Activated CD4-positive, alpha-beta memory T cell treated with anti-CD3 and anti-CD28 coated beads, Interleukin-2, amount 10 ng/mL, durations not matched to agents 7 days and 5 days (primary cell): ENCODE measurements at places on chromosomes 1 and 21.

DNA sequence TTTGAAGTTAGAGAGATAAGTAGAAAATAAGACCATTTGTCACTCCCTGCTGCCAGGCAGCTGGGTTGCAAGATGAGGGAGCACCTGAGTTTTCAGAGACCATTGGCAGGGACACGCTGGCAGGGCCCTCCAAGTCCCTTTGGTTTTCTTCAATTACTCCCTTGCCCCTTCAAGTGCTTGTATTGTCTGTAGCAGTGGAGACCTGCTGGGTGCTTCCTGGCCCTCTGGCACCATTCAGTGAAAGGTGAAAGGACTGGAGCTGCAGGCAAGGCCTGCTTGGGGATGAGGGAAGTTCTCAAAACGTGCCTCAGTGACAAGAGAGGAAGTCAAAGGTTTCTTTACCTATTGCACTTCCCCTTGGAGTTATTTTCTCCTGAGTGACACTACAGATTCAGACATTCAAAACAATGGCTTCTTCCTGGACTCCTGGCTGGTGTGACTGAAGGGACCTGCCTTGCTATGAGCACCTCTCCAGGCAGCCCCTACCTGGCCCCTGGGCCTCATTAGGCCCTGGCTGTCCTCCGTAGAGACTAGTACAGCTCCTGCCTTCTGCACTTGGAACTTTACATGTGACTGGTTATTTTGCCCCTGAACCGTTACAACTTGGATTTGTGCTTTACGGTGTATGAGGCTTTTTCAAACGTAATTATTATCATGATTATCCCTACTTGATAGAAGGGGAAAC lies 100.1 kb downstream of the C1orf21 start:
- no peak for DNase-seq

DNA sequence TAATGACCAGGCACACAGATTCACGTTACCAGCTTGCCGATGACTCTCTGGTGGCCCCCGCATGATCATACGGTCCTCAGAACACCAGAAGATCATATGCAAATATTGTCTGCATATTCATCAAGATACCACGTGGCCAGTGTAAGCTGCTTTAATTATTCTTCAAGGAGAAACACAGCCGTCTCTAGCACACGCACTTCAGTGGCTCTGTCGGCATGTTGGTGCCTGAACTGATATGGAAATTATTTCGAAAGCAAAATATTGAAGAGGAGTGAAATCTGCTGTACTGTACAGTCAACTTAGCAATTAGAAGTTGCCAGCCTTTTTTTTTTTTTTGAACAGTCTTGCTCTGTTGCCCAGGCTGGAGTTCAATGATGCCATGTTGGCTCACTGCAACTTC lies 5.9 kb upstream of the KIF26B start:
- DNase-seq: no peak

DNA sequence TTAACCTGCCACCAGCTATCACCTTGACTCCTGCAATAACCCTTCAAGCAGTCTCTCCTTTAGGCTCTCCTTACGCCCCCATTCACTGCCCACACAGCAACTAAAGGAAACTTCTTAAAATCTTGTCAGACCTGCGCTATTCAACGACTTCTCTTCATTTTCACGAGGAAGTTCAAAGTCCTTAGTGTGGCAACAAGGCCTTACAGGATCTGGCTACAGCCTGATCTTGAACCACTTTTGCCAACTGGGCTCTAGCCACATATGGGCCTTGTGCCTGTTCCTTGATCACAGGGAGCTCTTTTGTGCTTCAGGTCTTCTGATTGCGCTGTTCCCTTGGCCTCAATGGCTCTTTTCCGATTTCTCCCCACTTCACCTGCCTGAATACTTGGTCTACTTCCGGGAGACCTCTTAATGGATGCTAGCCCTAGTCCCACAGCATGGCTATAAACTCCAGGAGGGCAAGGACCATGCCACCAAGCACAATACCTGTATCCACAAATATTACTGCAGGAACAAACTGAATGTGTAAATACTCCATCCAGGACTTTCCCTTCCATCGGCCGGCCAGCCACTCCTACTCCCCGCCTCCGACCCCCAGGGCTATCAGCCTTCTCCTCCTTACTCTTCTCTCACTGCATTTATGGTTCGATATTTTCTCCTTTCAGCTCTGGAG lies 2.3 kb upstream of the CTNNBIP1 start:
- DNase-seq: no peak

GRCh38 chr1:220300442-220301121 lies 28.3 kb upstream of the RAB3GAP2 start:
- no peak for DNase-seq

DNA sequence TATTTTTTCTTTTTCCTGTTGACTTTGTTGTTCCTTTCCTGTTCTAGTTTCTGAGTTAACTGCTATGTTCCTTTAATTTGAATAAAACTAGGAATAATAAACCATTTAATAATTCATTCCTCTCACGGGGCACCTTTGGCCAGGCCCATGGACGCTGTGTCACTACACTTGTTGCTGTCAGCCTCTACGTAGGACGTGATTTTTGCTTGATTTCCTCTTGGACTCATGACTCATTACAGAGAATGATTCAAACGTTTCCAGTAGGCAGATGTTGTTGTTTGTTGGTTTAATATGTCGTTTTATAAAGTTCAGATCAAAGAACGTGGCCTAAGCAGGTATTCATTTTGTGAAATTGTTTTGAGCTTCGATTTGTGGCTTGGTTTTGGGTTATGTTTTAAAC lies 9.1 kb upstream of the SLC19A1 start:
- DNase-seq: peak; percentile 59

DNA sequence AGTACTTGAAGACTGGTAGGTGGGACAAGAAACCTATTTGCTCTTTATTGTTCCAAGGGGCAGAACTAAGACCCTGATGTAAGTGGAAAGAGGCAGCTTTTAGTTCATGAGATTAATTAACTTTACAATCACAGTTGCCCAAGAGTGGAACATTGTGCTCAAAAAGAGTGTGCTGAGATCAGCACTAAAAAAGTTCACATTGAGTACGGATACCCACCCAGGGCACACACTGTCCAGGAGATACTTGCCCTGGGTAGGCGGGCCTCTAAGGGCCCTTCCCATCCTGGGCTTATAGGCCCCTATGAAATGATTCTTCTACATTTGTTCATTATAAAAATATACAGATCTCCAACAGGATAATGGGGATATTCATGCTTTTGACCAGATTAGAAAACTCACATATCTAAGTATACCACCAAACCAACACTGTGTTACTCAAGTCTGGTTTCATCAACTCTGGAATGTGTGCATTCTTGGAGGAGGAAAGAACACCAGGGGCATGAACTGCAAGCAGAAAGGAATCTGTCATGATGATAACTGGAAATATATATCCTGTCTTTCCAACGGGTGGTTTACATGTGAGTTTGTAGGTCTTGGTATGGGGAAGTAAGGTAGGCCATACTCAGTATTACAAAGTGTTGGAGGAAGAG lies 626.2 kb downstream of the SMYD3 start:
- DNase-seq: no peak

DNA sequence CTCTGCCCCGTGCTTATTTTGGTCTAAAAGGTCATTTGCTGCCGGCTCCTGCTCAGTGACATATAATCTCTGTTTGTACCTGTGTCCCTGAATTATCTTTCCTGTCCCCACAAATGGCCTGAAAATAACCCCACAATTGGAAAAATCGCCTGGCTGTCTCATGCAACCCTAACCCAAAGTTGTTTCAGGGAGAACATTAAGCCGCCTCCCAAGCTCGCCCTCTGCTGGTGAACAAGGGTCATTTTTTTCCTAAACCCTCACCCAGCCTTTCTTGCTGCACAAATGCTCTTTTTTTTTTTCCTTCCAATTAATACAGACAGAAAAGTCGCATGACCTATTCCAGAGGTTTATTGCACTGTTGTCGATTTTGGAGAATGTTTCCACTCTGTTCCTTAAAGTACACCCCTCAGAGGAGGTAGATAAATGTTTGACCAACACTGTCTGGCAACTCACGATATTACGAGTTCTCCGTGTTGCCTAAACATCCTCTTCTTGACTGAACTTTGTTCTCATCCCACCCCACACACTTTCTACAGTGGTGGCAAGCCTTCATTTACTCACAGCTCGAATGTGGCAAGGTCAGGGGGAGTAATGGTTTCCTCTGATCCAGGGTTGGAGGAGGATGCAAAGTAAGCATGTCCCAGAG lies 148.7 kb downstream of the ZZZ3 start:
- DNase-seq: peak; percentile 56

DNA sequence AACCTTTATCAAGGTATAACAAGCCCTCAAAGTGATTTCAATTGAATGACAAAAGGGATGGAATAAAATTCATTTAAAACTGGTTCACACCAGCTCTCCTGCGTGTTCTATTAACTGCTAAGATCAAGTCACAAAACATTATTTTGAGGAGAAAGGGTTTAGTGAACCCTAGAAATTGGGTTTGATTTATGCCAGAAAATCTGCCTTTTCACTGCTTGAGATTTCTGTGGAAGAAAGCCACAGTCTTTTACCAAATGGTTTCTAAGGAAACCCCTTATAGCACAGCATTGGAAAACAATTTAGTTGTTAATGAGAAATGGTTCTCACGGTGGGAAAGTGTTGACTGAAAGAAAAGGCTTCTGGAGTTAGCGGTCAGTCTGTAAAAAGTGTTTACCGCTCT lies 43.6 kb upstream of the DPH5 start:
- no peak for DNase-seq

DNA sequence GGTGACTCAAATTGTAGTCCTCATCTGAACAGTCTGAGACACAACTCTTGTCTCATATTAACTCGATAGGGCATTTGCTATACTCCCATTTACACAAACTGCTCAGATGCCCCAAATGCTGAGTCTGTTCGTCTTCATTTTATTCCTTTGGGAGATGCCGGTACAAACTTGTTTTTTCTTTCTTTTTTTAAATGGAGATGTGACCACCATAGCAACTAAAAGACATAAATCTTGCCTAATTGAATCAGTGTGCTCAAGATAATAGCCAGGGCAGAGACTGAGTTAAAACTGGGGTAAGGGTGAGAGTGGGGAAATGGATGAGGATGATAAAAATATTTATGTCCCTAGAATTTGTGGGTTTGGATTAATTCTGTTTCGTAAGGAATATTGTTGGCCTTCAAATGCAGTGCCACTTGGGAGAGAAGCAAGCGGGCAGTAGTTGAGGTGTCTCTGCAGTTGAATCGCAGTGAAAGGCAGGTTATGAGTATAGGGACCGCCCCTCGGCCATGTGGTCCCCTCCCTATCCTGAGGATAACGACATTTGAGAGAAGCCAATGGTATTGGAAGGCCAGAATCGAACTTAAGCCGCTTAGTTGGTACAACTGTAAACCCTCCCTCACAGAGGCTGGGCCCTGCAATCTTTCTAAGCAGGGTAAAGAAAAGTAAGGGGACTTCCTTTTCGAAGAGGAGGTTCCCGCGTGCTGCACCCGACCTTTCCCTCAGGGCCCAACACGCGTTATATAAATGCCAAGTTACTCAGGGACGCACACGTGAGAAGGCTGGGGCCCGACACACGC lies 859 bp upstream of the LRRC8B start:
- peak; percentile 65 for DNase-seq

- DNase-seq: no peak
Measured at GRCh38 chr1:234726359-234726943, 116.5 kb upstream of the IRF2BP2 start.

DNA sequence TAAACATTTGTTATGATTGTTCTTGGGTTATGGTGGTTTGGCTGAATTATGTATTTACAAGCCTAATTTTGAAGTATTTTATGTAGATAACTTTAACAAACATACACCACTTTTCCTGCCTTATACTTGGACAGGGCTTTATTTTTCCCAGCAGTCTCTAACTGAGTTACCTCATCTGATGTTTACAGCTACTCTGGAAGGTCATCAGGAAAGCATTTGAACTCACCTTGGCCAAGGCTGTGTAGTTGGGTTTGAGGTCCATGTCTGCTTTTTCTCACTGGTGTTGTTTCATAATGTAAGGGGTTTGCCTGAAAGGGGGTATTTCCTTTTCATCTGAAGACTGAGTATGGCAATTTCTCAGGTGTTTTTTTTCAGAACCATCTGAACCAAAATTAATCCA lies 193.5 kb downstream of the RWDD3 start:
- no peak for DNase-seq

- DNase-seq: no peak
Measured at GRCh38 chr21:45713613-45714012, 70.1 kb downstream of the PCBP3 start.

DNA sequence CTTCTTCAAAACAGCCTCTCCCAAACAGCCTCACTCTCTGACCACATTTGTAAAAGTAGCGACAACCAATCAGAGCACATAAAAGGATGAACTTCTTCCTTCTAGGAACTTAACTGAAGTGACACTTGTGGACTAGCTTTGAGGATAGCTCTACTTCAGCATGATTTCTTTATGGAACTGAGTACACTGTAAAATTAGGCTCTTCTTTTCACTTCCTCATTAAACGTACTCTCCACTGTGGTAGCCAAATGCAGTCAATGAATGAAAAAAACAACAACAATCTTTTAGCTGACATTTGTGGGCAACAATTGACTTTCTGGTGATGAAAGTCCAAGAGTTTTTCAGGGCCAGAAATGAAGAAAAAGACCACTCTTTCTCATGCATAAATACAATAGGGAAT lies 9.6 kb downstream of the LRRC53 start:
- no peak for DNase-seq

DNA sequence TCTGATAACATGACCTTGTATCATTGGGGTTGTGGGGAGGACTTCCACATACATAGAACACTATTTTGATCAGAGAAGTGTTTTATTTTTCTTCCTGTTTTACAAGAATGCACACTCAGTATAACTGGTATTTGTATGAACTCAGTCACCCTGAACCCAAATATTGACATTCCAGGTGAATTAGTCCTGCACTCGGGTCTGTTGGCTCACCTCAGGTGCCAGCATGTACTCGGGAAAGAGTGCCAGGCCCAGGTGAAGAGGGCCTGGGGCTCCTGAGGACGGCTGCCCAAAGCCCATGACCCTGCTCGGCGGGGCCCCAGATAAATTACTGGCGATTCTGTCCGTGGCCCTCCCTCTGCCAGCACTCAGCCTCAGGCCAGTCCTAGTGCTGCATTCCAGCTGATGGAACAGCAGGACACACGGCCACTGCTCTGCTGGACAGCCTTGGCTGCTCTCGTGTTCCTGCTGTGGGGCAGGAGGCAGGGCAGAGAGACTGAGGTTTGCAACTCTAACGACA lies 75.4 kb upstream of the TMPRSS2 start:
- no peak for DNase-seq

DNA sequence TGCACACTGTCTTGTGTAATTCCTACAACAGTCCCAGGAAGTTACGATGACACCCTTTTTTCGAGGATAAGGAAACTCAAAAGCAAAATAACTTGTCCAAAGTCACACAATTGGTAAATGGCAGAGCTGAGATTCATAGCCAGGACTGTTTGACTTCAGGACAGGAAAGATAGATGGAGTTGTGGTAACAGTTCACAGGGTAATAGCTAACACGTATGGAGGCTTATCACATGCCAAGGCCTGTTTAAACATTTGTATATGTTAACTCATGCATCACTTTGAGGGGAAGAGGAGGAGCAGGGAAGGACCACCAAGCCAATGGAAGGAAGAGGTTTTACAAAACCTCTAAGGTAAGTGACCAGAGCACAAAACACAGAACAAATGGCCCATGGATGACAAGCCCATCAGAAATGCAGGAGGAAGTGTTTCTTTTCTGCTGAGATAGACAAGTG lies 2.8 kb downstream of the DHCR24 start:
- DNase-seq: no peak

GRCh38 chr1:94892604-94893254 lies 34.2 kb downstream of the CNN3 start:
- no peak for DNase-seq
